Prostate gland (tissue), 2 donors: ENCODE measurements at places on chromosomes 1 and 21. TPM values are rescaled to one million over a fixed set of nuclear protein-coding genes. Genes with fewer than 3 reads are reported as not detected.

ADAMTS4 gene
- 3.4 TPM for total RNA-seq

CFAP74 gene
- total RNA-seq: not detected

ZBTB48 gene
- total RNA-seq: 51.0 TPM

DCDC2B gene
- total RNA-seq: not detected

PCSK9 gene
- total RNA-seq: 0.45 TPM

RRP1B gene
- total RNA-seq: 22.7 TPM

GPR25 gene
- 1.2 TPM for total RNA-seq

C1QTNF12 gene
- total RNA-seq: not detected

FCN3 gene
- 15.6 TPM for total RNA-seq

DNA sequence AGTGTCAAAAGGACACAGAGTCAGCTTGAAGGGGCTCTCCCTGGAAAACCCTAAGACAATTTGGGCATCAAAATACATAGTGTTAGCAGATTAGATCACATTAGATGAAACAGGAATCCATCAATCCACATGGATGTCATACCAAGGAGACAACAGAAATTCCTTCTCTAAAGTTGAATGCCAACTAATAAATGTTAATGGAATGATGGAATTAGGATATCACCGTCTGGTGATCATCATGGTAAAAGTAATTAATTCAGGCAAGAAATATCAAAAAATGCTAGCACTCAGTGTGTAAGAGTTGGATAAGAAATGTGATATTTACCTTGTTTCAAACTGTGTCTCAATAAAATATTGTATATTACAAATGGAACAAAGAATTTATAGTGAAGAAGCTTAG is 10.9 kb upstream of the SLC25A24 start:
- DNase-seq: no peak
- no peak overlapping the region for H3K27ac ChIP-seq
- no peaks in the 10 kb centered on the region for H3K27me3 ChIP-seq
- H3K4me1 ChIP-seq: no peaks in the 10 kb centered on the region
- no peak overlapping the region for H3K4me3 ChIP-seq

GRCh38 chr1:206540044-206540780 is 32.9 kb downstream of the RASSF5 start:
- no peak overlapping the region for H3K4me3 ChIP-seq
- H3K27me3 ChIP-seq: no peaks in the 10 kb centered on the region
- DNase-seq: peak; percentile 96
- H3K4me1 ChIP-seq: peaks cover 19% of the 10 kb centered on the region

DNA sequence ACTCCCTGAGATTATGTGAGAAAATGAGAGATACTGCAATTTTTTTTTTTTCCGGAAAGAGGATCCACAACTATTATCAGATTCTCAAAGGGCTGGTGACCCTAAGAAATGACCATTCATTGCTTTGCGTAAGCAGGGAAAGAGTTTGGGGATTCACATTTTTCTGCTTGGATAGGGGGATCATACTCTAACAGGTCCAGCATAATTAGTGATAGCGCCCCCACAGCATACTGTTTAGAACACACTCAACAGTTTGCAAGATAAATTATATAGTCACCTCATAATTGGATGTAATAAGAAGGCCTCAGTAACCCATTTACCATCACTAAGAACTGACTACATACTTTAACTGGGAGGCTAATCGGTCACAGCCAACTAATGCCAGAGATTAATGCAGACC is 1.9 kb downstream of the CCT3 start:
- H3K4me3 ChIP-seq: no peak overlapping the region
- no peak for DNase-seq
- peaks cover 11% of the 10 kb centered on the region for H3K4me1 ChIP-seq
- H3K27me3 ChIP-seq: no peaks in the 10 kb centered on the region
- no peaks in the 10 kb centered on the region for H3K36me3 ChIP-seq

DNA sequence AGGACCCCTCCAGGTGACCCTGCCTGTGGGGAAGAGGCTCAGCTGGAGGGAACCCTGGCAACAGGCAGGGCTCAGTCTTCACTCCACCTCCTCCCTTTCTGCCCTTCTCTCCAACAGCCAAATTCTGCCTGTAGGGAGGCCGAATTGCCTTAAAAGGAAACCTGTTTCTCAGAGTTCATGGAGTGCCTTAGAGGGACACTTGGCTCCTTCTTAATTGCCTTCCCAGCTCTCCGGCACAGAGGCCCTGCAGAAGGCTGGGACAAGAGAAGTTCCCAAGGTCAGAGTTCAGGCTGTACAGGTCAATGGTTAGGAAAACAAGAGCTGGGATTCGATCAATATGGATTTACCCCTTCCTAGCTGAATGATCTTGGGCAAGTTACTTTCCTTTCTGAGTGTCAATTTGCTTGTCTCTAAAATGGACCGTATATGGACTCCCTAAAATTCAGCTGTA is 6.2 kb downstream of the CSRP1 start:
- no peaks in the 10 kb centered on the region for H3K27me3 ChIP-seq
- no peaks in the 10 kb centered on the region for H3K36me3 ChIP-seq
- peak; percentile 55 for DNase-seq
- H3K27ac ChIP-seq: peak overlapping the region; percentile 96

GRCh38 chr1:221867003-221867402 is 125.1 kb upstream of the DUSP10 start:
- DNase-seq: no peak
- no peak overlapping the region for H3K4me3 ChIP-seq
- H3K4me1 ChIP-seq: no peaks in the 10 kb centered on the region
- H3K27ac ChIP-seq: no peak overlapping the region

- no peaks in the 10 kb centered on the region for H3K27me3 ChIP-seq
- DNase-seq: no peak
- H3K36me3 ChIP-seq: no peaks in the 10 kb centered on the region
- H3K4me3 ChIP-seq: no peak overlapping the region
- H3K27ac ChIP-seq: no peak overlapping the region
- peaks cover 5% of the 10 kb centered on the region for H3K4me1 ChIP-seq
These were observed 67.1 kb downstream of the MAN1C1 start for GRCh38 chr1:25683731-25684130.

GRCh38 chr1:92831368-92831761 is 475 bp upstream of the RPL5 start:
- H3K4me3 ChIP-seq: peak overlapping the region; percentile 94
- DNase-seq: no peak
- no peak overlapping the region for H3K27ac ChIP-seq
- peaks cover 16% of the 10 kb centered on the region for H3K4me1 ChIP-seq
- no peaks in the 10 kb centered on the region for H3K36me3 ChIP-seq
- no peaks in the 10 kb centered on the region for H3K27me3 ChIP-seq

DNA sequence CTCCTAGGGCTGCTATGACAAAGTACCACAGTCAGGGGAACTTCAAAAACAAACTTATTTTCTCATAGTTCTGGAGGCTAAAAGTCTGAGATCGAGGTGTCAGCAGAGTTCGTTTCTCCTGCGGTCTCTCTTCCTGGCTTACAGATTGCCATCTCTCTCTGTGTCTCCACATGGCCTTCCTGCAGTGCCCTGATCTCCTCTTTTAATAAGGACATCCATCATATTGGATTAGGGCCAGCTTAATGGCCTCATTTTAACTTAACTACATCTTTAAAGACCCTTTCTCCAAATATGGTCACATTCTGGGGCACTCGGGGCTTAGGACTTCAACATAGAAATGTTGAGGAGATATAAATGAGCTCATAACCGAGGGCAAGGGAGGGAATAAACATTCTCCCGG is 12.2 kb downstream of the C1orf74 start:
- DNase-seq: no peak
- no peak overlapping the region for H3K4me3 ChIP-seq
- no peaks in the 10 kb centered on the region for H3K36me3 ChIP-seq
- H3K27me3 ChIP-seq: no peaks in the 10 kb centered on the region
- no peaks in the 10 kb centered on the region for H3K4me1 ChIP-seq

GRCh38 chr1:57672346-57673140 is 248.7 kb upstream of the DAB1 start:
- no peaks in the 10 kb centered on the region for H3K4me1 ChIP-seq
- H3K4me3 ChIP-seq: no peak overlapping the region
- H3K27me3 ChIP-seq: no peaks in the 10 kb centered on the region
- DNase-seq: no peak
- H3K36me3 ChIP-seq: no peaks in the 10 kb centered on the region
- H3K27ac ChIP-seq: no peak overlapping the region

GRCh38 chr1:243477731-243478290 is 222.0 kb downstream of the SDCCAG8 start:
- peaks cover 4% of the 10 kb centered on the region for H3K4me1 ChIP-seq
- no peaks in the 10 kb centered on the region for H3K36me3 ChIP-seq
- no peaks in the 10 kb centered on the region for H3K27me3 ChIP-seq
- H3K27ac ChIP-seq: no peak overlapping the region
- DNase-seq: no peak

DNA sequence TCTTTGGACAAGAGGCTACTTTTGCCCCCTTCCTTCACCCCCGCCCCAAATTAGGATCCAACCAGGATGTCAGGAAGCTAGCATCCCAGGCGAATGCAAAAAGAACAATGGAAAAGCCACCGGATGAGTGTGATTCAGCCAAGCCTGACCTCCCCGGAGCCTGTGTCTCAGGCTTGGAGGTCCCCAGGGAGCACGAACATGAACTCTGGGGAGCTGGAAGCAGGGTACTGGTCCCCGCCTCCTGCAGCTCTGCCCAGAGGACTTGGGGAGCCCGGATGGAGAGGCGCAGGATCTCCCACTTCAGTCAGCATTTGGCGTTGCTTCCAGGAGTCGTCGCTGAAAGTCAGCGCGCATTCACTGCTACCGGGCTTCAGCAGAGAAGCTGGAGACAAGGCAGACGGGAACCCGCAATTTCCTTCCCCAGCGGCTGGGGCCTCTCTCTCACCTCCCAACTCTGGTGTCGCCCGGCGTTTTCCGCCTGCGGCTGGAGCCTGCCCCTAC is 1.8 kb upstream of the TBX15 start:
- H3K36me3 ChIP-seq: no peaks in the 10 kb centered on the region
- peaks cover 90% of the 10 kb centered on the region for H3K27me3 ChIP-seq
- H3K4me3 ChIP-seq: no peak overlapping the region
- no peaks in the 10 kb centered on the region for H3K4me1 ChIP-seq

DNA sequence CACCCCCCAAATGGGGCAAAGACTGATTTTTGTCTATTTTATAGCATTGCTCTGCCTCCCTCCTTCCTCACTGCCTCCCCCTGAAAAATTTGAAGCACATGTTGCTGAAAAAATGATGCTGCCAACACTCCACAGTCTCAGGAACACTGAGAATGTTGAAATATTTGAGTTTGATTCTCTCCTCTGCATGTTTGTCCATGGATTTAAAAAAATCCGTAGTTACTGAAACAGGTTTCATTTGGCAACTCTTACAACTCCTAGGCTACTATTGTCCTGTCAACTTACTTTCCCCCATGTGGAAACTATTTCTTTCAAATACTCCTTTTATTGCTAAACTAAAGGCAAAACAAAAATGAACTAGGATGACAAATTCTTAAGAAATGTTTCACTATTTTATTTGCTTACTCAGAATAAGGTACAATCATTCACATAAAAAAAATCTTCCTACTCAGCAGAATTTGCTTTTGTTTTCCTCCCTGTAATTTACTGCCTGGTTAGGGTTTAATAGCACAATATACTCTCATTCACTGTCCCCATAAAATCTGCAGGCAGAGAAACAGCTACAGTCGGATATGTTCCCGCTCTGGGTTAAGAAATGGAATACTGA is 50.2 kb downstream of the C21orf91 start:
- H3K27ac ChIP-seq: no peak overlapping the region
- no peaks in the 10 kb centered on the region for H3K27me3 ChIP-seq
- H3K4me3 ChIP-seq: no peak overlapping the region
- peaks cover 4% of the 10 kb centered on the region for H3K4me1 ChIP-seq
- no peak for DNase-seq
- no peaks in the 10 kb centered on the region for H3K36me3 ChIP-seq

GRCh38 chr1:240516069-240516468 is 95.9 kb downstream of the GREM2 start:
- H3K4me3 ChIP-seq: no peak overlapping the region
- no peak overlapping the region for H3K27ac ChIP-seq
- H3K4me1 ChIP-seq: no peaks in the 10 kb centered on the region
- H3K27me3 ChIP-seq: no peaks in the 10 kb centered on the region
- no peak for DNase-seq

- H3K27ac ChIP-seq: no peak overlapping the region
- no peak overlapping the region for H3K4me3 ChIP-seq
- no peak for DNase-seq
- H3K27me3 ChIP-seq: no peaks in the 10 kb centered on the region
- no peaks in the 10 kb centered on the region for H3K4me1 ChIP-seq
- no peaks in the 10 kb centered on the region for H3K36me3 ChIP-seq
These were observed 173.2 kb downstream of the RRAGC start for GRCh38 chr1:38686167-38686926.

- H3K4me1 ChIP-seq: no peaks in the 10 kb centered on the region
- H3K27ac ChIP-seq: no peak overlapping the region
- no peak for DNase-seq
- no peaks in the 10 kb centered on the region for H3K36me3 ChIP-seq
- no peak overlapping the region for H3K4me3 ChIP-seq
These were observed 9.4 kb upstream of the THEMIS2 start for GRCh38 chr1:27862671-27863537.

DNA sequence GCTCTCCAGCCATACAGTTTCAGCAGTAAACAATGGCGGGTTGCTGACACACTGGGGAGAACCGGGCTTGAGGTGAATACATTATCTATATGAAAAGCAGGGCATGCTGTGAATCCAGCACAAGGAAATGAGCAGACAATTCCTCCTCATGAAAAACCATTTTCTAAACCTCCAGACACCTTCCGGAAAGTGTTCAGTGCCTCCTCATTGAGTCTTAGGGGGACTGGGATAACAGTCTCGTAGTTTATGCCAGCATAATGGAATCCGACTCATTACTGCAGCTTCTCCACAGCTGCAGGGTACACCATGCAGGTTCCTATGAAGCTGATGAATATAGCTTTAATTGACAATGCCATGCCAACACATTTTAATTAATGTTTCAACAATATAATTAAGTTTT is 284.1 kb downstream of the BACH1 start:
- no peaks in the 10 kb centered on the region for H3K36me3 ChIP-seq
- H3K4me3 ChIP-seq: no peak overlapping the region
- no peaks in the 10 kb centered on the region for H3K27me3 ChIP-seq
- no peak for DNase-seq
- H3K27ac ChIP-seq: no peak overlapping the region

DNA sequence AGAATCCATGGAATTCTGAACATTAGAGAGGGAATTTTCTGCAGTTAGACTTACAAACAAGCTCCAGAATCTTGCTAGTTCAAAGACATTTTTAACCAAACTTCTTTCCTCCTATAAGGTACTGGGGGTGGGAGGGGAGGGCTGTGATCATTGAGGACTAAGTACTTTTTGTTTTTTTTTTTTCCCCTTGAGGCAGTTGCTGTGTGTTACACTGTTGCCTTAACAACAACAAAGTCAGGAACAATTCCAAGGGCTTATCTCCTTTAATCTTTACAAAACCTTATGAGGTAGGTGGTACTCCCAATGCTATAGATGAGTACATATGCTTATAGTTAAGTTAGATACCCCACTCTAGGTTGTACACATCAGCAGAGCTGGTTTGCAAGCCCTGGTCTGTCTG is 62.9 kb downstream of the PPP1R12B start:
- no peak overlapping the region for H3K4me3 ChIP-seq
- no peaks in the 10 kb centered on the region for H3K36me3 ChIP-seq
- H3K27ac ChIP-seq: no peak overlapping the region
- no peaks in the 10 kb centered on the region for H3K4me1 ChIP-seq
